Tibial nerve (tissue), 4 donors: ENCODE measurements at places on chromosomes 2 and 18.

DNA sequence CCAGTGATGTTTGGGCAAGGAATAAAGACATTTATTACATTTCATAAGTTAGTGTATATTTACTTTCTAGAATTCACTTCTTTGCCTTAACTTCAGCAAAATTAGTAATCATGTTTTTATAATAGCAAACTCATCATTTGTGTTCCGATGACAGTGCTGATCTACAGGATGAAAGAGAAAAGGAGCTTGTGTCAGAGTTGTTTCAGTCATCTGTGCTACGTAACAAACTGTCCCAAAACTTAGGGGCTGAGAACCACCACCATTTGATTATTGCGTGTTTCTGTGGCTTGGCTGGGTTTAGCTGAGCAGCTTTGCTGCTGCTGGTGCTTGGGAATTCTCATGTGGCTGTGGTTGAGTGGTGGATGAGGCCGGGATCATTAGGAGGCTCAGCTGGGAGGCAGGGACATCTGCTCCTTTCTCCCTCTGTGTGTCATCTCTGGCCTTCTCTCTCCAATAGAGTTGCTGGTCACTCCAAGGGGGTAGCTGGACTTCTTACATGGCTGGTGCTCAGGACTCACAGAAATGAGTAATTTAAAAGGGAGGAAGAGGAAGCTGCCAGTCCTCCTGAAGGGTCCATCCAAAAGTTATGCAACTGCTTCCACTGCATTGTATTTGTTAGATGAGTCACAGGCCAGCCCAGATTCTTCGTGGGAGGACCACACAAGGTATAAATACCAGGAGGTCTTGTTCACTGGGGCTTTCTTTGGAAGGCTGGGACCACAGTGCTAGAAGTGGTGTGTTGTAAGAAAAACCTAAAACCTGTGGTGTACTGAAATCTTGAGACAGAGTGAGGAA, 43.4 kb upstream of the HAAO start:
- peak; percentile 75 for DNase-seq

- DNase-seq: no peak
Observed at GRCh38 chr2:2799151-2799697, 468.1 kb upstream of the MYT1L start.

DNA sequence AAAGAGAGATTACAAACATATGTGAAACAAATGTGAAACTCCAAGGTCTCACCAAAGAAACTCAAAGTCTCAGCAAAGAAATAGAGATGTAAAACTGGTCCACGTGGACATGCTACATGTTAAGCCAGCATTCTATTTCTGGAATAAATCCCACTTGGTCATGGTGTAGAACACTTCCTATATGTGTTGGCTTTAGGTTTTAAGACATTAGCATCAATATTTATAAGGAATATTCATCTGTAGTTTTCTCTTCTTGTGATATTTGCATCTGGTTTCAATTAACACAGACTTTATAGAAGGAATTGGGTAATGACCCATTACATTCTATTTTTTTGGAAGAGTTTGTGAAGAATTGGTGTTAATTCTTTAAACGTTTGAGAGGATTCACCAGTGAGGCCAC, 133.1 kb downstream of the COPS8 start:
- DNase-seq: no peak

DNA sequence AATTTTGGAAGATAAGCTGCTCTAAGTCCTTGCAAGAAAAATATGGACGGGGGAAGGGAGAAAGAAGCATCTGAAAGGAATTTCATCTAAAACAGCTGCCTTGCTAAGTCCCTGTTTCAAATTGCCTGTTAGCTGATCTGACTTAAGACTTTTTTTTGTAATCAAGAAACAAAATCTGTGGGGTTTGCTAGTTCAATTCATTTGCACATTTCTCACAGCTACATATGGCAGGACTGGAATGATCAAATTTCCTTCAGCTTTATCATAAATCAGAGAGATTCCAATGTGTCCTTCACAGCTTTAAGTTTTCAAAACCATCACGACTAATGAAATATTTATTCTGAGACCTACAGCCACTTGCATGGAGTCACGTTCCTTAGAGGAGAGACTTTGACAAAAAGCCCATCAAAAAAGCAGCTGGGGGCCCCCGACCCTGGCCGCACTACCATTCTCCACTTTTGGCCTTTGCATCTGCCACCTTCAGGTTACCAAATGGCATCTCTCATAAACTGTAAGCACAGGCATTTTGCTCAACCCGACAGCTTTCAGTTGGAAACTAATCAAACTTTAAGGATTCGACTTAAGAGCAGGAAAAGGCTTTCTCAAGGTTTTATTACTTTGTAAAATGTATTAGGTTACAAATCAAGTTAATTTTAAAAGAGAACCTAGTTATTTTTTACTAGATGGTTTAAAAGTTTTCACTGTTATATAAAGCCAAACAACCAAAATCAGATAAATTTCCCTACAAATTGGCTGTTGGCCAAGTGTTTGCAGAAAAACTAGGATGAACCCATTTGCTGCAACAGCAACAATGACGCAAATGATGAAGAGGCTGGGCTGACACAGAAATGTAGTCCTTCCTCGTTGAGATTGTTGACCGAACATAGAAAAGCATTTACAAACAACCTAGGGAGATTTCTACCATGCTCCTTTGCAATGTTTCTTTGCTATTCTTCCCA, 100.4 kb upstream of the RND3 start:
- no peak for DNase-seq

DNA sequence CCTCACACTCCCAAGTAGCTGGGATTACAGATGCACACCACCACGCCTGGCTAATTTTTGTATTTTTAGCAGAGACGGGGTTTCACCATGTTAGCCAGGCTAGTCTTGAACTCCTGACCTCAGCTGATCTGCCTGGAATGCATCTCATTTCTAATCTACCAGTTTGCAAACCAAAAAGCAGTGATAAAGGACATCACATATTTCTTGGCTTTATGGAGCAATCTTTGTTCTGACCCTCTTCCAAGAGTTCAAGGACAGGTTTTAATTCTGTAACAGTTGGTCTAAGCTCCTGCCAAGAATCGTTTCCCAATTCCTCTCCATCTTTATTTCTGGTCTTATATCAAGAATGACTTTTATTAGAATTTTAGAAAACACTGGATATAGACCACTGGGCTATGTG, 67.7 kb downstream of the SLC40A1 start:
- DNase-seq: no peak

DNA sequence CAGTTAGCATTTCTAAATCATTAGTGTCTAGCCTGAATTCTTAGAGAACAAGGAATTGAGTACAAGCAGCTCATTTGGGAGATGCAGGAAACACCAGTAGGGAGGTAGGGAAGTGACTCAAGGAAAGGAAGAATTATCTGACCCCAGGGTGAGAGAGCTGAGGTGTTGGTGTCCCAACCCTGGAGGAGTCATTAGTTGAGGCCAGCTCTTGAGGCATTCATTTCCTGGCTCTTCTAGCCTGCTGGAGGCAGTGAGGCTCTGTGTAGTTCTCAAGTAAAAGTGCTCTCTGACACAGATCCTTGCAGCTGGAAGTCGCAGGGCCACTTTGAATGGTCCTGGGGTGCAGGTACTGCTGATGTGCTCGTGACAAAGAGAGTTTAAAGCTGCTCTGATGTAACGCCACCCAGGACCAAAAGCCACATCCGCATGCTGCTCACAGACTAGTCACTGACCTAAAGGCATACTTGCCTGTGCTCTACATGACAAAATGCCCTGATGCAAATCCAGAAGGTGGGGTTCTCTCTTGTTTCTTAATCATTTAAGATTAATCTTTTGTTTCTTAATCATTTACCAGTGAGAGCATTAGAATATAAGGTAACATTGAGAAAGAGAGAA, 299.5 kb upstream of the LYPD1 start:
- no peak for DNase-seq

GRCh38 chr2:174686430-174686829, 77.8 kb downstream of the CHRNA1 start:
- no peak for DNase-seq

DNA sequence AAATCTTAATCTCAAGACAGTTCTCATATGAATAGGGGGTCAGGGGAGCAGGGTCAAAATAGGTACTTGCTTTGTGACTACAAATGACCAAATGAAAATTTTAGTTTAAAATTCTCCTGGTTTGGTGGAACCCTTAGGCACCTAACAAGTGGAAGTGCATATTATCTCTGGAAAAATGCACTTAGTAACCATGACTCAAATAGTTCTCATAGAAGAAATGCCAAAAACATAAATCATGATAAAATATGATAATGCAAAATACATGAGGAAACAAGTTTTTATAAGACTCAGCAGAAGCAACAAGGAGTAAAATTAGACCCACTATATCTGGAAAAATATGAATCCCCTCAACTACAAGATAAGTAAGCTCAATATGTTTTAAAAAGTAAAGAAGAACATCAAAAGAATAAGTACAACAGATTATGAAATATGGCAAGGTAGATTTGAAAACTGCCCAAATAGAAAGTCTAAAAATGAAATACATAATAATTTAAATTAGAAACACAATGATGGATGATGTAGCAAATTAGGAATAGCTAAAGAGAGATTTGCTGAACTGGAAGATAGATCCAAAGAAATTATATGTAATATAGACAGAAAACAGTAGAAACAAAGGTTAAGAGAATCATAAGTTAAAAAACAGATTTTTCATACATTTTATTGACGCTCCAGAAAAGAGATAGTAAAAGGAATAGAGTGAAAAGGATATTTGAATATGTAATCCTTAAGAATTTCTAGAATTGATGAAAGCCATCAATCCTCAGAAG, 308.3 kb downstream of the SETBP1 start:
- DNase-seq: no peak

GRCh38 chr2:233490831-233491230, 75.8 kb downstream of the USP40 start:
- no peak for DNase-seq
